ENCODE measurements at places on chromosomes 1 and 21. TPM values are rescaled to one million over a fixed set of nuclear protein-coding genes. Genes with fewer than 3 reads are reported as not detected.

MYOG gene
- total RNA-seq, result not detected

DNA sequence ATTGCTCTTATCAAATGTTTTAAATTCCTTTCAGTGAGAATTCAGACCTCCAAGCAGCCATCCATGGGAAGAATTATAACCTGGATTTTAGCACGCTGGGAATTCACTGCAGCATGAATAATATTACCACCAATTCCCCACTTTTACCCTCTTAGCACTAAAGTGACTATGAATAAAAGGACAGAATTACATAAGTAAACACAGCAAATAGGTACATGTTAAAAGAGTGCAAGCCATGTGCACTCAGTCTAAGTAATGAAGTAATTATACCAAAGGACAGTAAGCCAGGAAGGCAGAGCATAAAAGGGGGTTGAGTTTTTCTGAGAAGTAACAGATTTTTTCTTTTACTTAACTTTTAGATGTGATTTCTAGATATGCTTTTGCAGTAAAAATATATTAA, 176.3 kb downstream of the DENND1B start:
- DNase-seq, result no peak

GRCh38 chr1:229086686-229087085, 184.2 kb upstream of the RAB4A start:
- DNase-seq, result no peak

FLG gene
- not detected for total RNA-seq

DNA sequence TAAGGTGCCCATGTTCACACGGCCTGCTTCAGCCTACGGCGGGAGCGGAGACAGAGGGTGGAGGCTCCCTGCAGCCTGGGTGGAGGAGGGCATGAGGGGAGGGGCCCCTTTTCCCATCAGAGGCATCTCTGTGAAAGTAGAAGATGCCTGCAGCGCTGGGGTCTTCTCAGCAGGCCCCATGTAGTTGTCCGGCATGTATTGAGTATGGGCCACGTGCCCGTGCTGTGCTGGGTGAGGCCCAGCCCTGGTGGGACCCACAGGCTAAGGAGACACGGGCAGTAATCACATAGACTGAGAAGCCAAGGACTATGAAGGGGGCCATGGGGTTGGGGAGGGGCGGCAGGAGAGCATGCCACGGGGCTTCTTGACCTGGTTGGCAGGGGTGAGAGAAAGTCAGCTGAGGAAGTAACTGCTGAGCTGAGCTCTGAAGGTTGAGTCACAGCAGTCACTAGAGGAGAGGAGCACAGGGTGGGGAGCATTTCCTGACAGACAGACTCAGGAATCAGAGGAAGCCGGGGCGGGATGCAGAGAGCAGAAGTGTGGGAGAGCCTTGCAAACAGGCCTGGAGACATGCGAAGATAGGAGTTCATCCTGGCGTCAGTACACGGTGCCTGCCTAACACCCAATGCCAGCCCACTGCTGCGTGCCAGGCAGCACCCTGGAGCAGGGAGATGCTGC, 21.6 kb downstream of the PSEN2 start:
- no peak for DNase-seq

DNA sequence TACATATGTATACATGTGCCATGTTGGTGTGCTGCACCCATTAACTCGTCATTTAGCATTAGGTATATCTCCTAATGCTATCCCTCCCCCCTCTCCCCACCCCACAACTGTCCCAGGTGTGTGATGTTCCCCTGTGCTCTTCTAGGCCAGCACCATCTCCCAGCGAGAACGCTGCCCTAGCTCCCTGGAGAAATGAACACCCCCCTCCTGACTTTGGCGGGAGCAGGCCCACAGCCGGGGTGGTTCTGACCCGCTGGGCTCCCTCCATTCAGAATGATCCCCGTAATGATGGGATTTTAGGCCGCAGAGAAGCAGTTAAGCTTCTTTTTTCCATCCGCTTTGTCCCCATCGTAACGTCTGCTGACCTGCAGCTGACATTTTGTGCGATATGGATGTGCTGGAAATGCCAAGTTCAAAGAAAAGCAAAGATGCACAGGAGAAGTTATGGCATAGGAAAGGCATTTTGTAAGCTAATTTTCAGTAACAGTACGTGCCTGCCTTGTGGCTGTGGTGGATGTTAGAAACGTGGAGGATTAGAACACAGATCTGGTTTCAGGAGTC, 39.3 kb downstream of the ELK4 start:
- DNase-seq, result no peak

PADI6 gene
- not detected for total RNA-seq

SLC16A4 gene
- total RNA-seq, result 3.3 TPM

DNA sequence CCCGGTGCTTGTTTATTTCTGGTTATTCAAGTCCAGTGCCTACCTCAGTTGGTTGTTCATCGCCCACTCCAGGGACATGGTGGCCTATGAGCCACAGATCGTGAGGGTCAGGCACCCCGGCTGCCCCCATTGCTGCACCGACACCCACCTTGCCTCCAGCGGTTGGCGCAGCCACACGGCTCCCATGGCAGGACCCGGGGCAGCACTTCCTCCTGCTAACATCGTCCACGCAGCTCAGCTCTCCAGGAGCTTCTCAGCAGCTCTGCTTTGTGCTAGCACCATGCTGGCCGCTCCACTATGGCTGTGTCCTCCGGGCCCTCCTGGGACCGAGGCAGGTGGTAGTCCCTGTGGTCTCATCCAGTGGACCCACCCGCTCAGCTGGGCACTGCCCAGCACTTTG, 13.9 kb upstream of the PRKCZ start:
- DNase-seq, result no peak

Data from left ventricle myocardium inferior (tissue), 1 donor.